Prostate gland (tissue), 2 donors: ENCODE measurements at places on chromosomes 16 and 17. TPM values are rescaled to one million over a fixed set of nuclear protein-coding genes. Genes with fewer than 3 reads are reported as not detected.
A peak's percentile ranks its signal among the peaks of the same experiment; 100 is the strongest.

Gene TBC1D3G
- total RNA-seq: 8.7 TPM

Gene GJD3
- total RNA-seq: 5.3 TPM

GRCh38 chr16:1553946-1554825 is 20.7 kb downstream of the TMEM204 start:
- no peaks in the 10 kb centered on the region for H3K27me3 ChIP-seq
- peaks cover 8% of the 10 kb centered on the region for H3K36me3 ChIP-seq
- peak overlapping the region; percentile 14 for H3K27ac ChIP-seq
- H3K4me3 ChIP-seq: no peak overlapping the region

DNA sequence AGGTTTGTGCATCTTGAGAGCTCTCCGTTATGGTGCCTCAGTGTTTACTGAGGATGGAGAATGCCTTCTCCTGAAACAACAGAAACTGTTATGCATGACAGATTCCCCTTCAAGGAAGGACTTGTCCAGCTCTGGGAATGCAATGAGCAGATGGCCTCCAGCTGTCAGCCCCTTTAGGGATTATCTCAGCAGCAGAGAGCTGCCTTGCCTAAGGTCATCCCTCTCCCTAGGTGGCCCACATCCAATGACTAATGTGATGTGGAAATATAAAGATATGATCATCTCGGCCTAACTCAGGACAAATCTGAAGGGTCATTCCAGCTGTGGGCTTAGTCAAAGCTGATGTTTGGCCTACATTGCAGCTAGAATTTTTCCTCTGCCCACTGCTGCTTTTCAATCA is 214.3 kb upstream of the N4BP1 start:
- H3K36me3 ChIP-seq: no peaks in the 10 kb centered on the region
- no peak for DNase-seq

- no peaks in the 10 kb centered on the region for H3K4me1 ChIP-seq
- no peak for DNase-seq
- no peak overlapping the region for H3K27ac ChIP-seq
- H3K36me3 ChIP-seq: no peaks in the 10 kb centered on the region
- no peaks in the 10 kb centered on the region for H3K27me3 ChIP-seq
- no peak overlapping the region for H3K4me3 ChIP-seq
Measured at GRCh38 chr17:57391076-57391825, 134.9 kb downstream of the MSI2 start.

GRCh38 chr17:72193391-72194106 is 72.7 kb downstream of the SOX9 start:
- DNase-seq: no peak
- no peaks in the 10 kb centered on the region for H3K36me3 ChIP-seq
- H3K4me3 ChIP-seq: no peak overlapping the region
- no peaks in the 10 kb centered on the region for H3K27me3 ChIP-seq

- DNase-seq: no peak
- H3K4me1 ChIP-seq: peaks cover 18% of the 10 kb centered on the region
- H3K27me3 ChIP-seq: no peaks in the 10 kb centered on the region
- no peak overlapping the region for H3K4me3 ChIP-seq
- peak overlapping the region; percentile 76 for H3K27ac ChIP-seq
Measured at GRCh38 chr17:73359352-73359751, 47.6 kb upstream of the CDC42EP4 start.

Gene MMP28
- 12.8 TPM for total RNA-seq

Gene IRX5
- 38.8 TPM for total RNA-seq

Gene NUBP1
- total RNA-seq: 31.6 TPM

Gene IGSF6
- total RNA-seq: 4.5 TPM

GRCh38 chr16:59905606-59906005 is 1171.5 kb upstream of the GOT2 start:
- H3K4me3 ChIP-seq: no peak overlapping the region
- no peak overlapping the region for H3K27ac ChIP-seq
- DNase-seq: no peak
- no peaks in the 10 kb centered on the region for H3K27me3 ChIP-seq

- no peaks in the 10 kb centered on the region for H3K27me3 ChIP-seq
- no peak overlapping the region for H3K4me3 ChIP-seq
- H3K27ac ChIP-seq: no peak overlapping the region
- H3K36me3 ChIP-seq: no peaks in the 10 kb centered on the region
Measured at GRCh38 chr16:63289834-63290460, 1253.7 kb upstream of the CDH8 start.

DNA sequence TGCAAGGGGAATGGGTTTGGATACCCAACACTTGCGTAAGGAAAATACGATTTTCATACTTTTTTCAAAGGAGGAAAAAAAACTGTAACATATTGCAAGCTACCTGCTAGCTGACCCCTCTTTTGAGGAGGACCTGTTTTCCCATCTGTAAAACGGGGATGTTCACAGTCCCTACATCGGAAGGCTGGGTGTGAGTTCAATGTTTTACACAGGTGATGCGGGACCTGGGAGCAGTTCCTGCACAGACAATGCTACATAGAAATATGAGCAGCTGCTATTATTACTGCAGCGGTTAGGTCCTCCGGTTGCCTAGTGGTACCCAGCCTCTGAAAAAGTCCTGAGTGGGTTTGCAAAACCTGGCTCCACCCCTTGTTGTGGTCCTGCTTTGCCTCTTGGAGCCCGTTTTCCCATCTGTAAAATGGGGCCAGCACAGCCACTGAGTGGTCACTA is 3.5 kb downstream of the SOCS1 start:
- no peaks in the 10 kb centered on the region for H3K36me3 ChIP-seq
- DNase-seq: no peak
- H3K4me1 ChIP-seq: no peaks in the 10 kb centered on the region
- no peak overlapping the region for H3K4me3 ChIP-seq
- H3K27ac ChIP-seq: no peak overlapping the region

- no peak overlapping the region for H3K4me3 ChIP-seq
- no peak overlapping the region for H3K27ac ChIP-seq
- peaks cover 14% of the 10 kb centered on the region for H3K36me3 ChIP-seq
- DNase-seq: no peak
- H3K4me1 ChIP-seq: no peaks in the 10 kb centered on the region
- H3K27me3 ChIP-seq: no peaks in the 10 kb centered on the region
Measured at GRCh38 chr16:30780549-30780948, 6.5 kb downstream of the ZNF629 start.

- H3K27me3 ChIP-seq: no peaks in the 10 kb centered on the region
- H3K4me3 ChIP-seq: no peak overlapping the region
- H3K36me3 ChIP-seq: no peaks in the 10 kb centered on the region
- no peak overlapping the region for H3K27ac ChIP-seq
- no peak for DNase-seq
Measured at GRCh38 chr16:5446623-5447240, 349.1 kb upstream of the EEF2KMT start.

- no peak overlapping the region for H3K27ac ChIP-seq
- H3K27me3 ChIP-seq: no peaks in the 10 kb centered on the region
- H3K4me3 ChIP-seq: no peak overlapping the region
- peaks cover 13% of the 10 kb centered on the region for H3K4me1 ChIP-seq
Measured at GRCh38 chr17:4314179-4314578, 50.4 kb upstream of the ANKFY1 start.

Gene HASPIN
- 1.0 TPM for total RNA-seq
